ENCODE measurements at places on chromosomes 1 and 21.

DNA sequence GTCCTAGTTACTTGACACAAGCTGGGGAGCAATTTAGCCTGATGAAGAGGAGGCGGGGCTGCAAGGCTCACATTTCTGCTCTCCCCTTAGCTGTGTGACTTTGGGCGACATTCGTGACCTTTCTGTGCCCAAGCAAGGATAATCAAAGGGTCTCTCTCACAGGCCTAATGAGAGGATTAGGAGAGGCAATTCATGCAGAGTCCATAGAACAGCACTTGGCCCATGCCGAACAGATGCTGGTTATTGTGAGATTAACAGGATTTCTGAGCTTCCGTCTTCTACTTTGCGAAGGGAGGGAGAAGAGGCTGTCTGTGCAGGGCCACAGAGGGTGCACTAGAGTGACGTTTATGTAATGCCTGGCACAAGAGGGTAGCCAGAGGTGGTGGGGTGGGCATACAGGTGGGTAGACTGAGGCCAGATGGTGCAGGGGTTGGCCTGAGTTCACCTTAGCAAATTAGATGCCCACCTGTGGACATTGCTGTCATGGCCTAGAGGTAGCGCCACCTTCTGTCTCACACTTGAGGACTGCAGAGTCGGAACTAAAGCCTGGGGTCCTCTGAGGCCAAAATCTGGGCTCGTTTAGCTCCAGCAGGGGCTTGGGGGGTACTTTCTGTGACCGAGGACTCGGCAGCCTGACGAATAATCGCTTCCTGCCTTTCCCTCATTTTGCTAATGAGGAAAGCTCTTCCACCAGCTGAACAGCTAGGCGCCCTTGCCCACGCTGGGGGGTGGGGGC, 18.6 kb downstream of the ACTL8 start:
- DNase-seq = no peak

GRCh38 chr1:65255656-65256050, 53.7 kb upstream of the DNAJC6 start:
- DNase-seq = no peak

DNA sequence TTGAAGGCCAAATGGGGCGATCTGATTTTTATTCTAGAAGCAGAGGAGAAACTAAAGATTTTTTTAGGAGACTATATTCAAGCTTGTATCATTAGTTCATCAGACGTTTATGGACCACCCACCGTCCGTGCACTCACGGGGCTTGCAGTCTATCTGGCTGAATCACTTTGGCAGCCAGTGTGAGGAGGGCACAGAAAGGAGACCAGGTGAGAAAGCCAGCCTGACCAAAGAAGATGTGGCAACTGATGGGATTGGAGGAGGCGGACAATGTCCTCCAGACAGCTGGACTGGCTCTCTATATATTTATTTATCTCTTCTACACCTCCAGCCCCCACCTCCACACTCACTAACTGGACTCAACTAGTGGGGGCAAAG, 822 bp upstream of the ELOVL1 start:
- DNase-seq = no peak

DNA sequence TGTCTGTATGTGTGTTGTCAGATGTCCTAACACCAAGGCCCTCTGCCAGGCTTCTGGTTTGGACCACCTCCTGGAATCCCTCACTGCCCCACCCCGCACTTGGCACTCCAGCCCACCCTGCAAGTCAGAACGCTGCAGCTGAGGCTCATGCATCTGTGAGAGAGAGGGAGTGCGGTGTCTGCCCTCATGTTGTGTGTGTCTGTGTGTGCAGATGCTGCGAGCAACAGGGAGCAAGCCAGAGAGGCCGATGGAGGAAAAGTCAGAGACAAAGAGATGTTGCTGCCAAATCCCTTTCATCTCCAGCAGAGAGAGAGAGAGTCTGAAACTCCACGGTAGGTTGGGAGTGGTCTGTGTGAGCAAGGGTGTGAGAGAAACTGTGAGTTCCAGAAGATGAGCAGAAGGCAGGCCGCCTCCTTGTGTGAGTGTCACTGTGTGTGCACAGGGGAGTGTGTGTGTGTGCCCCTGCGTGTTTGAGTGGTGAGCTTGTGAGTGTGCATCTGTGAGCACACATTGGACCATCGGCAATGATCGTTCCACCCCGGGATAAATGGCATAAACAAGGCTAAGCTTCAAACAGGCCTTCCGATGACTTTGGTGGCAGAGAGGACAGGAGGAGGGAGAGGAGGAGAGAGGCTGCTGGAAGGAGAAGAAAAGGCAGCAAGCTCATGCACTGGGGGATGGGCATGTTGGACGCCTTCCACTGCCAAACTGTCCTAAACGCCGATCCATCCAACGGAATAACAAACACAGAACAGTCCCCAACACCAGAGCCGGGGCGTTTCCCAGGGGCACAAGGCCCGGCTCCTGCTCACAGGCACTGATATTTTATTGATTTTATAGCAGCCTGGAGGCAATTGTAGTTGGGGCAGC, 99.2 kb upstream of the GRIK3 start:
- DNase-seq = no peak

DNA sequence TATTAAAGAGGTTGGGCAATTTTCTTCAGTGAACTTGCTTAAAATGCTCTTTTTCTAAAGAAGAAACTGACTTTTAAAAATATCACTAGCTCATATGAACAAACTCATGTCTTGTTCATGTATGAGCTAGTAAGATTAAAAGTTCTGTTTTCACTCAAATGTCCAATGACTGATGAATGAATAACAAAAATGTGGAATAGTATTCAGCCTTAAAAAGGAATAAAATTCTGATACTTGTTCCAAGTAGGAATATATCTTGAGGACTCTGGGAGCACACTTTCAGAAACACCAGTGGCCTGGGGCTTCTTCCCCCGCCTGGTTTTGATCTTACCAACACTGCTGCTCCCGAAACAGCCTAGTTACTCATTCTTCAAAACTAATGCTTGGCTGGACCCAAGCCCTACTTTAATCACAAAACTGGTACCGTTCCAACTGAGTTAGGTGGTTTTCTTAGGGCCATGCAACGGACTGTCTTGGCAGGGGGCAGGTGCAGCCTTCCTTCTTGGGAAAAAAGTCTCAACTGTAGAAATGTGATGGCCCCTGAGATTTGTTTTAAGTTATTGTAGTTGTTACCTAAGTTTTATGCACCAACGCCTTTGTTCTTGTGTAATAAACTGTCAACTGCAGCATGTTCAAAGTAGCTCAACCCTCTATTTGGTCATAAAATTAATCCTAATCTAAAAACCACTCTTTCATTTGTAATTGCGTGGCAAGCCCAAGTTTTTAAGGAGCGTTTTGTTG, 116.0 kb downstream of the ETS2 start:
- no peak for DNase-seq

- no peak for DNase-seq
These were observed 1.2 kb downstream of the HSPG2 start for GRCh38 chr1:21935891-21936365.

DNA sequence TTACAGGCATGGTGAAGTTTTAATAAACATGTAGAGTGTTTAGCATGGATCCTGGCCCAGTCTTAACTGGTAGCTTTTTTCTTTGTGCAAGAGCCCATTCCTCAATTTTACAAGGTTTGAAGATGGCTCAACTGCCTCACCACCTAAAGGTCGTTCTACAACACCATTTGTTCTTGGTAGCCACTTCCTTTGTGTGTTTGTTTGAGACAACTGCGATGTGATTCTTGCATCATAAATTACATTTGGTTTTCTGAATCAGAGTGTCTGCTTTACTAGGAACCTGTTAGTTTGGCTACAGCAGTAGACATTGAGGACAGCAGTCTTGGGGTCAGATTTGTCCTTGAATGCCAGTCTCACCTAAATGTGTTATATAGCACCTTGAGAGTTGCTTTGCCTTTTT, 3.3 kb downstream of the PLEKHM2 start:
- DNase-seq = no peak

GRCh38 chr1:61079898-61080336, 2.4 kb upstream of the NFIA start:
- no peak for DNase-seq

DNA sequence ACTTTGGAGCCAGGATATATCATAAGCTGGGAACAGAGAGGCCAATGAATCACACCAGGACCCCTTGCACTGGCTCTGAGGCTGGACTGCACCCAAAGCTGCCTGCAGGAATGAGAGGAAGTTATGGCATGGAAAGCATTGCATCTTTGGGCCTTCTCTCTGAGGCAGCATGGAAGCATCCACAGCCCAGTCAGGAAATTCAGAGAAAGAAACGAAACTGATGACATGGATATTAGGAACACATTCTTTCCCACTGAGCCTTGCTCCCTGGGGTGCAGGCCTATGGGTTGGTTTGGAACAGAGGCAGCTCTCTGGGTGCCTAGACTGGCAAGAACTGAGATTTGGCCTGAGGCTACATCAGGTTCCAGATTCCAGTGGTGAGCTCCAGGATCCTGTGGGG, 98.6 kb downstream of the NGF start:
- DNase-seq = no peak

GRCh38 chr1:110196917-110197765, 13.0 kb upstream of the KCNC4 start:
- no peak for DNase-seq

GRCh38 chr1:204958317-204959307, 84.4 kb upstream of the CNTN2 start:
- DNase-seq = no peak

- DNase-seq = no peak
These were observed 27.4 kb upstream of the KCNJ15 start for GRCh38 chr21:38229260-38229877.

DNA sequence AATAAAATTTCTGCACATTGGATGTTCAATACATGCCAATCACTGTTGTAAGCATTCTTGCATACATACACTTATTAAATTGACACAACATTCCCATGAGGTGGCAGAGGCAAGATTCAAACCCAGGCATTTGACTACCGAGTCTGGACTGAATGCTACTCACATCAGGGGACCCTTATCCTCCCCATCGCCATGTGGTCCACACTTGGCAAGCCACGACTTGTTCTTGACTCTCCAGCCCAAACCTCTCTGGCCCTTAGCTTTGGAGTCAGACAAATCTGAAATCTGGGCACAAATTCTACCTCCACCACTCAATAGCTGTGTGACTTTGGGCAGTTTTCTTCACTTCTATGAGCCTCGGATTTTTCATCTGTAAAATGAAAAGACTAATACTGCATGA, 57.1 kb downstream of the NMNAT2 start:
- no peak for DNase-seq

GRCh38 chr1:226985239-226985838, 45.2 kb downstream of the COQ8A start:
- no peak for DNase-seq

DNA sequence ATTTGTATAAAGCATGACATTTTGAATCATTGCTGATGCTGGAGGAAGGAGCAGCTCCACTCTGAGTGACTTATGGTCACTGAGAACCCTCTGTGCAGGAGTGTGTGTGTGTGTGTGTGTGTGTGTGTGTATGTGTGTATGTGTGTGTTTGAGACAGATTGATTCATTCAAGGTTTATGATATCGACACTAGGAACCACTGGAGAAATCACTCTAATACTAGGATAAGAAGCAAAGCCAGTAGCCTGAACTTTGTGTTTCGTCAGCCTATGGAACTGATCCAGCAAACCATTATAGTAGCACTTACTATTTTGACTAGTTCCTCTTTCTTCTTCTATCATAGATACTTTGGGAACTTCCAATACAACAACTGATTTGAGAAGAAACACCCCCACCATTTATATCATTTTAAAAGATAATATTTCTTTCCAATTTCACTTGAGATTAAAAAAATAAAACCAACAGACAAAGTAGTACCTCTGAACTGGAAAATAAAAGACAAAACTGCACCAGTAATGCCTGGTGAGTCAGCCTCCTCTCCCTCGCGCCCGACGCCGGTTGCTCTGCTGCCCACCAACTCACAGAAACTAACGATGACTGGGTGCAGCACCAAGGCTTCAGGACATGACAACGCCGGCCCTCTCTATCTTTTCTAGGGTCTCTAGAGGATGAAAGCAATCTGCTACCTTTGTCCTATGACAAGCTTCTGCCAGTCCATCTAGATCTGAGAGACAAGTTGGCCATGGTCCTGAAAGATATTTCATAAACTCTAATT, 20.9 kb downstream of the SLAMF1 start:
- no peak for DNase-seq

- DNase-seq = no peak
These were observed 268.9 kb downstream of the HHAT start for GRCh38 chr1:210597555-210598134.

- no peak for DNase-seq
These were observed 42.0 kb downstream of the PROX1 start for GRCh38 chr1:214029796-214030195.

DNA sequence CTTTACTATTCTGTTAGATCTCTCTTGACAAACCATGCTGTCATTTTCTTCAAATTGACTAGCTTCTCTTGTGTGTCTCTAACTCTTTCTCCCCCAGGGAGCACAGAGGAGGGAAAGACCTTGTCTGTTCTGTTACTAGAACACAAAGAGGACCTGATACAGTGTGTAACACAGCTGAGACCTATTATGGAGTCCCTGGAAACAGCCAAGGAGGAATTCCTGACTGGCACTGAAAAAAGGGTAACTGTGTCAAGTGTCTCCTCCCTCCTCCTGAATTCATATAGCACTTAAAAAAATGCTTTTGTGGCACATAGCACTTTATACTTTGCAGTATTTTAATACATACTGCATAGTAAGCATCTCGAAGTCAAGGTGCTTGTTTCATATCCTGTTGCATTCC, 50.6 kb downstream of the ZBTB40 start:
- DNase-seq = no peak

GRCh38 chr1:33573661-33574060, 101.2 kb downstream of the ZSCAN20 start:
- no peak for DNase-seq

DNA sequence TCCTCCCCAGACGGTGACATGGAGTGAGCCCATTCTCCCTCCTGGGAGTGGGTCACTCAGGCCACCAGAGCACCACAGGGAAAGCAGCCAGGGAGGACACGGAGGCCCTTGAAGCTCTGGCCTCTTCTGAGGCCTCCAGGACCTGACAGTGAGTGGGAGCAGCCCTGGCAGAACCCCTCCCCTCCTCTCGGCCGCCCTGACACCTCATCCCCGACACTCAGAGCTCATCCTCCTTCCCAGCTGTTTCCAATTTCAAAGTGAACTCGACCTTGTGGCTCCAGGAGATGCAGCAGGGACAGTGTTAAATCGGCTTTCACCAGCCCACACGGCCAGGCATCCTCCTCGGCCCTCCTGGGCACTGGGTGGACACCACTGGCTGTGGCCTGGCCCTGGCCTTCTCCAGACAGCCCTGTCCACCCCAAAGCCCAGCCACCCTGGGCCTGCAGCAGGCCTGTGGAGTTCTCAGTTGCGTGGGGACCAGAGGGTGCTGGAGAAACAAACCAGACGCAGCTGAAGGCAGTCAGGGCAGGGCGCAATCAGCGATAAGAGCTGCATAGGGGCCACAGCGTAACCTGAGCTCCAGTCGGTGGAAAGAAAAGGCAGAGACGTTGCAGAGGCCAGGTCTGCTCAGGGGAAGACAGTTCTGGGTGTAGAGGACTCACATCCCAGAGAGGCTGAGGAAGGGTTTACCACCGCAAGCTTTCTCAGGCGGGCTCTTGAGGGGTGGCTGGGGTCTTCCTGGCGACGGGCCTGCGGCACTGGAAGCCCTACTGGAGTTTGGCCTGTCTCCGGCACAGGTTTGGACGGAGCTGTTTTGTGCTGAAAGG, 27.1 kb downstream of the FTCD start:
- DNase-seq = no peak

- no peak for DNase-seq
These were observed 60.3 kb upstream of the SLC45A1 start for GRCh38 chr1:8257621-8258020.
